ENCODE measurements at places on chromosomes 5 and 9.
A peak's percentile ranks its signal among the peaks of the same experiment; 100 is the strongest.

- peak; percentile 10 for DNase-seq
Observed at GRCh38 chr9:68979538-68980314, 34.2 kb downstream of the PRKACG start.

DNA sequence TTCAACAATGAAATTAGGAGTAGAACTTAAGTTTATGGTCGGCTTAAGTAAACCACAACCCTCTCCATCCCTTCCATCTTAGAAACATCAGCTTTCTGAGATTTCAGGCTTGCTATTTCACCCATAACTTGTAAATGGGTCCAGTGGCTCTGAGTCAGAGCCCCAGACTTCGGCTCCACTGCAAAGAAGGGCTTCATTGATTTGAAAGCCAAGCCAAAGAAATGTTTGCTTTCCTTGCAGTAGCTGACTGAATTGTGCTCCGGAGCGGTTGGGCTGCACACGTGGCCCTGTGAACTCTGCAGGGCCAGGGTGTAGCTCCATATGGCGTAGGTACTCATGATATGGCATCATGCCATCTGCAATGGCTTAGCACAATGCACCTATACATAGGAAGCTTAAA, 57.0 kb downstream of the NREP start:
- no peak for DNase-seq

- DNase-seq = no peak
Observed at GRCh38 chr5:65722575-65723403, 784 bp downstream of the NLN start.

DNA sequence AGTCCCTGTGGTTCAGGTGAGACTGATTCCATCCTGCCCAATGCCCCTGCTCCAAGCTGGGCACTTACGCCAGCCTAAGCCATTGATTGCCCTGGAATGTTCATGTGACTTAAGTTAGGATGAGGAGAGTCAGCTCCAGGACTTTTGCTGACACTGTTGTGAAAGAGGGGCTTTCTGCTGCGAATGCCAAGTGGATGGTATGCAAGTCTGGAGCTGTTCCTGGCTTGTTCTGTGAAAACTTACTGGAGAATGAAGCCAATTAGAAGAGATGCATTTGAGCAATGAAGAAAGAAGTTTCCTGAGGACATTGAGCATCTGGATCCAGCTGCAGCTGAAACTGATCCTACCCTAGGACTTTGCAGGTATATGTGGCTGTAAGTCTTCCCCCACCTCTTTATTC, 61.2 kb upstream of the ZFR start:
- DNase-seq = no peak
